ENCODE measurements at places on chromosomes 7 and 10. TPM values are rescaled to one million over a fixed set of nuclear protein-coding genes. Genes with fewer than 3 reads are reported as not detected.

GRCh38 chr7:42687211-42688055, 224.4 kb downstream of the C7orf25 start:
- no peak for DNase-seq

DNA sequence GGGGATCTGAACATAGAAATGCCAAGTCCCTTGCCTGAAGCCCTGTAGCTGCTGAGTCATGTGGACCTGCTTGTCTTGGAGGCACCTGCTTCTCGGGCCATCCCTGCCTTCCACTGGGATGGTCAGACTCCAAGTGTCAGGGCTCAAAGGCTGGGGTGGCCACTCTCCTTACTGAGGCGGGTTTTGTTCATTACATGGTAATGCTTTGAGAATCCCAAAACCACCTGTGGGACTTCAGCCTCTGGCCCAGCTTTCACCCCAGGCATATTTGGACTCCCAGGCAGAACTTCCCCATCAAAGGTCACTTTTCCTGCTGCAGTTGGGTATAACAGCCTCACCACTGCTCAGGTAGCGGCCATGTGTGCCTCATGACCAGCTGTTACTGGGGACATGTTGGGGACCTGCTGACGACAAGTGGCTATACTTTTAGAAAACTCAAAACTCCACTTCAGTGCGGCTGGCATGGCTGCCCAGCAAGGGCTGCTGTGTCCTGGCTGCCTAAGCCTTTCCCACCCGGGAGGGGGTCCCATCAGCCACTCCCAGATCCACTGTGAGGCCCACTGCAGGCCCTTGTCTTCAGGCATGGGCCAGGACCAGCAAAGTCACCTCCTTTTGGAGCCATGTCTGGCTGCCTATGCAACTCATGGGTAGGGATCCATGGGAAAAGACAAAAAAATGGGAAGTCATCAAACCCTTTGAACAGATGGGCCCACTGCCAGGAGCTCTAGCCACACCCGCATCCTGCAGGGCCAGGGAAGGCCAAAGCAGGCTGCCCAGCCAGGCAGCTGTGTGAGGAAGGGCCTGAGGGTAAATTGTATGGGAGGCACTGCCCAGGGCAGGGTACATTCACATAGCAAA, 96.7 kb downstream of the ARHGAP22 start:
- peak; percentile 67 for DNase-seq

Gene LRRC61
- 14.3 TPM for total RNA-seq

GRCh38 chr7:157464111-157464970, 127.5 kb downstream of the DNAJB6 start:
- peak; percentile 47 for DNase-seq

DNA sequence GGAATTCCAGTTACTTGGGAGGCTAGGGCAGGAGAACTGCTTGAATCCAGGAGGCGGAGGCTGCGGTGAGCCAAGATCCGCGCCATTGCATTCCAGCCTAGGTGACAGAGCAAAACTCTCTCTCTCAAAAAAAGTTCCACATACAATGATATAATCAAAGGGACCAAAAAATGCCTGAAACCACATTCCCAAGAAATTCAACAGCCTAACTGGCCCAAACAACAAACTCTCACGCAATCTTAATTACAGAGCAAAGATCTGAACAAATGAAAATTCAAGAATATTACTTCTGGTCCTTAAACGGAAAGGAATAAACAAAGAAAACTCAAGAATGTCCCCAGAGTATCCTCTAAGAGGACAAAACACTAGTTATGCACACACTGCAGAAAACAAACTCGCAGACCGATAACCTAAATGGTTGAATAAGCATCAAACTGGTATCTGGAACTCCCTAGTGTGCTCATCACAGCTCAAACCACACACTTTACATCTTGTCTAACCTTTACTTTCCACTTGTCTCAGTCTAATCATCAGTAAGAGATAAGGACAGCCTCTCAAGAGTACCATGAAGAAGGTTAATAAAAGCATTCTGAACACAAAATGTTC, 3.7 kb downstream of the OGA start:
- no peak for DNase-seq

DNA sequence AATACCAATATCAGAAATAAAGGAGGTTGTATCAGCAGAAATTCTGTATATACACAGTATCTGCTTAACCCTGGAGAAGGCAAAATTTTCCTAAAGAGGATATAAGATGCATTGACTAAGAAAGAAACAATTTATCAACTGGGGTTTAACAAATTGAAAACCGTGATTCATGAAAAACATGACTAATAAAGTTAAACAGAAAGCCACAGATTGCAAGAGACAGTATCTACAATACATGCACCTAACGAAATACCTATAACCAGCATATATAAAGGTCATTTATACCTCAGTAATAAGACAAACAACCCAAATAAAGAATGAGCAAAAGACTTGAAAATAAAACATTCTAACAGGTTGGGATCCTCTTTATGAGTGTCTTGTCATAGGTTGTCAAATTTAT, 101.8 kb downstream of the IQUB start:
- no peak for DNase-seq

GRCh38 chr7:15015545-15016314, 113.2 kb upstream of the DGKB start:
- DNase-seq: no peak

Gene ITPRID1
- not detected for total RNA-seq

DNA sequence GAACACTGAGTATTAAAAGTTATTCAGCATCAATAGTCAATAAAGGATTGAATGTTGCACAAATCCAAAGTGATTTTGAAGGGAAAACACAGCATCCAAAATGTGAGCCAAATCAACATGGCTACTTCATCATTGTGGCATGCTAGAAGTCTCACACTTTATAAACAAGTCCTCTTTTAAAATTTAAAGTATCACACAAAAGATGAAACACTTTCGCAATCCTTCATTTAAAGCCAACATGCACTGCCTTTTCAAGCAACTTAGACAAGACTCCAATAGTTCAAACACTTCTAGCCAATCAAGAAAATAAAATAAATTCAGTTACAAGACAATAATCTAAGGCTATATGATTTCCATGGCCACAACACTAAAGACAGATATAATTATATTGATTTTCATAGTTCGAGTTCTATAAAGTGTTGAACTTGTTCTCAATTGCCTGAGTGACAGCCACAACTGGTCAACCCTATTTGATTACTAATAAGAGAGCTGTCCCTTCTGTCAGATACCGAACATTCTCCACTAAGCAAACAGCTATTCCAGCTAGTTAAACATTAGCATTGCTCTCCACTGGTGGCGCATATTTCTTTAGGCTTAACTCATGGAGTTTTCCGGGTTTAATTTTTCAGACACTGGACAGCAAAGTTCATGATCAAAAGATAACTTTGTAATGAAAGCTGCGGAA, 8.3 kb downstream of the EBF3 start:
- no peak for DNase-seq

GRCh38 chr10:21508706-21509331, 16.7 kb downstream of the SKIDA1 start:
- DNase-seq: peak; percentile 51

- no peak for DNase-seq
These were observed 228.5 kb downstream of the SLC25A13 start for GRCh38 chr7:96093435-96093834.

DNA sequence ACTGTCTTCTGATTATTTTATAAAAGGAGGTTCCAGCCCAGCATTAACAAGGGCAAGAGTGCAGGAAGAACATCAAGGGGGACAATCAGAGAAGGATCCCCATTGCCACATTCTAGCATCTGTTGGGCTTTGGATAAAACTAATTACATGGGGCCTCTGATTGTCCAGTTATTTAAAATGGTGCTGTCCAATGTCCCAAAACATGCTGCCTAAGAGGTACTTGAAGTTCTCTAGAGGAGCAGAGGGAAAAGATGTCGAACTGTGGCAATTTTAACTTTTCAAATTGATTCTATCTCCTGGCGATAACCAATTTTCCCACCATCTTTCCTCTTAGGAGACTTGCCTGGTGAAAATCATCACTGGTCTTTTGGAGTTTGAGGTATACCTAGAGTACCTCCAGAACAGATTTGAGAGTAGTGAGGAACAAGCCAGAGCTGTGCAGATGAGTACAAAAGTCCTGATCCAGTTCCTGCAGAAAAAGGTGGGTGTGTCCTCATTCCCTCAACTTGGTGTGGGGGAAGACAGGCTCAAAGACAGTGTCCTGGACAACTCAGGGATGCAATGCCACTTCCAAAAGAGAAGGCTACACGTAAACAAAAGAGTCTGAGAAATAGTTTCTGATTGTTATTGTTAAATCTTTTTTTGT, 2.3 kb downstream of the IL6 start:
- DNase-seq: no peak

Gene GBX1
- total RNA-seq: not detected

GRCh38 chr7:80771523-80771922, 133.1 kb downstream of the CD36 start:
- DNase-seq: no peak

Gene AKAP9
- total RNA-seq: 100 TPM

DNA sequence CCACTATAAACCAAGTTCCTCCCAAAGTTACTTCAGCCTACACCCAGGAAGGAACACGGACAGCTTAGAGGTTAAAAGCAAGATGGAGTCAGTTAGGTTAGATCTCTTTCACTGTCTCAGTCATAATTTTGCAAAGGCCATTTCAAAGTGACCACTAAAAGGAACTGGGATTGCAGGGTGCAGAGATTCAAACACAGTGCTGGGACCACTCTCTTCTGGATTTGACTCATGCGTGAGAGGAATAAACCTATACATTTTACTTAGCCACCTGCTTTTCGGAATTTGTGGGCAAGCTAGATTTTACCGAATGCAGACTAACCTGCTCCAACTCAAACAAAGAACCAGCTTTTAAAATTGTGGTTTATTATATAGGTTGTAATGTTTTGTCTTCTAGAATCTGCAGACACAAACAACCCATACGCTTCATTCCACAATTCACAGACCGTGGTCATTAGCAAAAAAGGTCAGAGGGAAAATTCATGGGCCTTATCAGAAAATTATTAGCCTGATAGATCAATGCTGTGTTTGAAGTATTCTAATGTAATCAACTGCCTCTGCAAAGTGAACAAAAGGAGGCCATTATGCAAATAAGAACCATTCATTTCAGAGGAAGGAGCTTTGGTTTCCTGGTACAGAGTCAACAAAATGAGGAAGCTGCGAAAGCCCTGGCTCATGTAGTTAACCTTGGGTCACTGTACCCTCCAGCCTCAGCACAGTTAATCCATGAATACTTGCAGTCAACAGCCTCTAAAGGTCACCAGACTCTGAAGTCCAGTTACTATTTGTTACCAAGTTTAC, 342.7 kb upstream of the KLF6 start:
- no peak for DNase-seq

DNA sequence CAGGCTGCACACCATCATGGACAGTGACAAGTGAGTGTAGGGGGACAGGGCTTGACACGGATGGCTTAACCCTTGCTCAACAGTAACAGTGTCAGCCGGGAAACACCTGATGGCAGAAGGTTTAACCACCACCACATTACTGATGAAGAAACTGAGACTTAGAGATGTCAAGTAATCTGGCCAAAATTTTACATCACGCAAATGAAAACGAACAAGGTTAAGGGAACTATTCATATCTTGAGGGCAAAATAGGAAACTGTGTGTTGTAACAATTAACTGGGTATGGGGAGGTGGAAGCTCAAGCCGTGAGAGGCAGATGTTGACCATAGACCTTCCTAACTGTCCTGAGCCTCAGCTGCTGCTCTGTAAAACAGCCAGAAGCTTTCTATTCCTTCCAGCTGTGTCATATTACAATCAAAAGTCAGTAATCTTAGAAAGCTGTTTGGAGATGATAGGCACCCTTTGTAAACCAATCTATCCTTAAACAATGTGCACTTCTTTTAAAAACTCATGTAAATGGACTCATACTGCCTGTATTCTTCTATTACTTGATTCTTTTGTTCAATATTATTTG, 68.4 kb downstream of the ABCC2 start:
- DNase-seq: no peak

GRCh38 chr10:14952851-14953423, 959 bp downstream of the DCLRE1C start:
- no peak for DNase-seq

GRCh38 chr7:87253589-87254087, 34.1 kb upstream of the TMEM243 start:
- no peak for DNase-seq

GRCh38 chr7:88758381-88759229, 895 bp upstream of the ZNF804B start:
- DNase-seq: no peak

Gene TAC1
- total RNA-seq: 22.4 TPM

DNA sequence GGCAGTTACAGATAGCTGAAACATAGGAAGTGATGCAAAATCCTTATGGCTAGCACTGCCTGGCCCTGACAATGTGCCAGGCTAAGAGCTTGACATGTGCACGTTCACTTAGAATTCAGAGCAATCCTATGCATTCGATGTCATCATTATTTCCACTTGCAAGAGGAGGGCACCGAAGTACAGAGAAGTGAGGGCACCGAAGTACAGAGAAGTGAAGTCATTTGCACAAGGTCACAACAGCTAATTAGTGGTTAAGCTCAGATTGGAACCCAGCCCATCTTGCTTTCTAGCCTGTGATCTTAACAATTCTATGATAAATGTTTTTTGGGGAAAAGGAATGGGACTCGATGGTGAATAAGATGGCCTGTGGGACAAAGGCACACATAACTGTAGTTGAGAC, 73.4 kb downstream of the ARHGAP22 start:
- DNase-seq: no peak

GRCh38 chr10:69340695-69341094, 62.4 kb downstream of the HK1 start:
- DNase-seq: no peak

Gene WEE2
- total RNA-seq: not detected

DNA sequence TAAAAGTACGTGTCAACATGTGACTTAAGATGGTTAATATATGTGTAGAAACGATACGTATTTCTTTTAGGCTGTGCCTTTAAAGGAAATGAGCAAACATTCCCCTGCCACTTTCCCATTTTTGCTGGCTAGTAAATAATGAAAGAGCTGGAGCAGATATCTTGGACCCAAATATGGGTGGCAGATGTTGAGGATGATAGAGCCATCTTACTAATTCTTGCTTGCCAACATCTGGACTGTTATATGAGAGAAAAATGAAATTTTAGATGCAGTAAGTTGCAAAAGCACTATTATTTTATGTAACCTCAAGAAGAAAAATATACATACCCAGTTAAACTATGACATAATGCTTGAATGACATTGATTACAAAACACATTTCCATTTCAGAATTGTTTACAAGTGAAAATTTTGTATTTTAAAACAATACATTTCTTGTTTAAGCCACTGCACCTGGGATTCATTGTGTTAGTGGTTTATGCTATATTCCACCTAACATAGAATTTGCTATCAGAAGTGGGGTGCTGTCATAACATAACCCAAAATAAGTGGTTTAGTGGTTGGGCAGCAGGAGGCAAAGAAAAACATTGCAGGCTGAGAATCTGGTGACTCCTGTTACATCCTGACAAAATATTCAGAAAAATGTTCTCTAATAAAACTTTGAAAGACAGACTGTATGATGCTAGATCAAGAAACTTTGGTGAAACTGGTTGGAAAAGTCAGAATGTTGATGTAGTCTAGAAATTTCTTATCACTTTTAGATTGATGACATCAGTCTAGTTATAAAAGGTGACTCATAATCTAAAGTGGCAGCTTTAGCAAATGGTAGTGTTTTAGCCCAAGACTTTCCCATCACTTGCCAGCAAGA, 305.0 kb downstream of the PTEN start:
- no peak for DNase-seq
